Activated CD4-positive, alpha-beta T cell treated with anti-CD3 and anti-CD28 coated beads for 36 hours (primary cell): ENCODE measurements at places on chromosomes 4 and X.

- H3K27me3 ChIP-seq = no peaks in the 10 kb centered on the region
- no peak for DNase-seq
- no peak overlapping the region for H3K27ac ChIP-seq
- no peaks in the 10 kb centered on the region for H3K36me3 ChIP-seq
- peaks cover 29% of the 10 kb centered on the region for H3K4me1 ChIP-seq
These were observed 161.0 kb upstream of the RASGEF1B start for GRCh38 chr4:81632581-81633299.

DNA sequence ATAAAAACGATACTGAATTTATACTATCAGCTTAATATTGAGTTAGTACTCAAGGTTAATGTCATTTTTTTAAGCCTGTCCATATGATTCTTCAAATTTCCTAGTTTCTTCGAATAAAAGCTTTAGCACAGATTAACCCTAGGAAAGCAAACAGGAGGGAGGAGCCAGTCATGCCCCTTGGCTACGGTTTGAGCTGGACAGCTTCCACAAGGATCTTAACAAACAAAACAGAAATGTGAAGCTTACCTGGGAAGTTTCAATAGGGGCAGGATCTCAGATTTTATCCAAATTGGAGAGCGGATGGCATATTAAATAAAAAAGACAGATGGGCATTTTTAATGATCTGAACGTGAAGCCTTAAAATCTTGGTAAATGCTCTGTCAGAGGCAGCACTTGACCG is 2.3 kb downstream of the NWD2 start:
- H3K4me3 ChIP-seq = no peak overlapping the region
- no peak overlapping the region for H3K27ac ChIP-seq
- H3K4me1 ChIP-seq = peaks cover 3% of the 10 kb centered on the region

DNA sequence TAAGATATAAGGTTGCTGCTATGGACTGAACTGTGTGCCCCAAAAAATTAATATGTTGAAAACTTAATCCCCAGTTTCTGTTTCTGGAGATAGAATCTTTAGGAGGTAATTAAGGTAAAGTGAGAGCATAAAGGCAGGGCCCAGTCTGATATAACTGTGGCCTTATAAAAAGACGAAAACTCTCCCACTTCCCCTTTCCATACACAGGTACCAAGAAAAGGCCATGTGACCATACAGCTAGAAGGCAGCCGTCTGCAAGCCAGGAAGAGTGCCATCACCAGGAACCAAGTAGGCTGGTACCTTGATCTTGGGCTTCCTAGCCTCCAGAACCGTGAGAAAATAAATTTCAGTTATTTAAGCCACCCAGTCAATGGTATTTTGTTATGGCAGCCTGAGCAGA is 550.3 kb downstream of the SMARCA1 start:
- no peaks in the 10 kb centered on the region for H3K4me1 ChIP-seq
- no peak overlapping the region for H3K27ac ChIP-seq
- no peak for DNase-seq
- no peaks in the 10 kb centered on the region for H3K36me3 ChIP-seq
- no peak overlapping the region for H3K4me3 ChIP-seq

GRCh38 chr4:168588916-168589531 is 92.2 kb downstream of the PALLD start:
- H3K36me3 ChIP-seq = no peaks in the 10 kb centered on the region
- H3K27ac ChIP-seq = no peak overlapping the region
- H3K4me1 ChIP-seq = peaks cover 6% of the 10 kb centered on the region
- no peak for DNase-seq

DNA sequence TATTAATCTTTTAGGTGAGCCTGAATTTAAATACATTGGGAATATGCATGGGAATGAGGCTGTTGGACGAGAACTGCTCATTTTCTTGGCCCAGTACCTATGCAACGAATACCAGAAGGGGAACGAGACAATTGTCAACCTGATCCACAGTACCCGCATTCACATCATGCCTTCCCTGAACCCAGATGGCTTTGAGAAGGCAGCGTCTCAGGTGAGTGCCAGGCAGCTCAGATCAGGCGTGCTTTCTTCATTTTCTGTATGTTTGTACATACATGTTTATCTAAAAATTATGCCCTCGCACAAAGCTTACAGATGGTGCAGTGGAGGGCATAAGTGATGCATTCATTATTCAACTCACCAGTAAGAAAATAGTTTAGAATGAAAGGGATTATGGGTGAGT is 85.6 kb downstream of the CPE start:
- no peak overlapping the region for H3K4me3 ChIP-seq
- no peaks in the 10 kb centered on the region for H3K36me3 ChIP-seq
- H3K27ac ChIP-seq = no peak overlapping the region
- peaks cover under 1% of the 10 kb centered on the region for H3K27me3 ChIP-seq

- H3K4me3 ChIP-seq = no peak overlapping the region
- H3K4me1 ChIP-seq = peaks cover 25% of the 10 kb centered on the region
- no peaks in the 10 kb centered on the region for H3K27me3 ChIP-seq
- peaks cover 41% of the 10 kb centered on the region for H3K36me3 ChIP-seq
- peak overlapping the region; percentile 16 for H3K27ac ChIP-seq
- no peak for DNase-seq
These were observed 84.8 kb downstream of the TNIP2 start for GRCh38 chr4:2671267-2671895.

GRCh38 chr4:73429118-73429517 is 6.9 kb upstream of the AFP start:
- DNase-seq = no peak
- no peaks in the 10 kb centered on the region for H3K4me1 ChIP-seq
- H3K27me3 ChIP-seq = peaks cover 10% of the 10 kb centered on the region
- no peak overlapping the region for H3K4me3 ChIP-seq
- H3K27ac ChIP-seq = no peak overlapping the region

DNA sequence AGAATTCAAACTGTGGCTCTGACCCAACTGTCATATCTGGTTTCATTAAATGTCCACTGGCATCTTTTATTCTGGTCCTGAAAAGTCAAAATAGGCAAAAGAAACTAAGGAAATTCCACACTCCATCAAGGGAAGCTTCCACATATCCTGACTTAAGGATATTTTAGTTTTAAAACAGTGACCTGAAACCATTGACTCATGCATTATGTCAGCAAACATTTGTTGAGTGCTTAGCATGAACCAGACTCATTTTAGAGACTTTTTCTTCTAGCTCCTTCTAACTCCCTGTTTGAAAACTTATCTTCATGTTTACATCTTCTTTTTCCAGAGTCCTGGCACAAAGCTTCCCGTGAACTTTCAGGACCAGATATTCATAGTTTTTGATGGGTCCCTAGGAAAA is 6.9 kb upstream of the CXCL1 start:
- H3K4me3 ChIP-seq = no peak overlapping the region
- no peaks in the 10 kb centered on the region for H3K36me3 ChIP-seq
- H3K27ac ChIP-seq = no peak overlapping the region
- peaks cover 5% of the 10 kb centered on the region for H3K27me3 ChIP-seq
- no peak for DNase-seq

GRCh38 chr4:165440415-165441158 is 61.8 kb downstream of the CPE start:
- H3K4me1 ChIP-seq = peaks cover 4% of the 10 kb centered on the region
- DNase-seq = no peak
- H3K27ac ChIP-seq = no peak overlapping the region
- no peaks in the 10 kb centered on the region for H3K36me3 ChIP-seq

DNA sequence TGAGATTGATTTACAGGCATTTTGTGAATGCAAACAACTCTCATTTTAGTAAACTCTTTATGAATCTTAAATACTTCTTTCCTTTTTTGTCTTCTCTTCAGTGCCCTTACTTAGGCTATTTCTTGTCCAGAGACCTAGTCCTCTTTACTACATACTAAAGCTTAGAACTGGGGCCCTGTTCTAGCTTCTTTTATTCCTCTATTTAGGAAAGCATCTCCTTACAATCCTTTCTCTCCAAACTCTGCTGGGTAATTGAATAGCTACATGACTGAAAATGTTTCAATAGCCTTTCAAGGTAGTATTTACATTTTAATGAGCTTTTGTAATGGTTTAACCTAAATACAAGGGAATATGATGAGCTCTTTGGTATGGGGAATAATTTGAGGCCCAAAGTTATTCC is 1701.5 kb upstream of the TENM3 start:
- H3K4me3 ChIP-seq = no peak overlapping the region
- no peaks in the 10 kb centered on the region for H3K4me1 ChIP-seq
- H3K27me3 ChIP-seq = no peaks in the 10 kb centered on the region
- no peak for DNase-seq
- no peak overlapping the region for H3K27ac ChIP-seq
- no peaks in the 10 kb centered on the region for H3K36me3 ChIP-seq

- no peak overlapping the region for H3K27ac ChIP-seq
- DNase-seq = no peak
- no peaks in the 10 kb centered on the region for H3K36me3 ChIP-seq
These were observed 65.6 kb downstream of the SPINK2 start for GRCh38 chr4:56755901-56756300.

DNA sequence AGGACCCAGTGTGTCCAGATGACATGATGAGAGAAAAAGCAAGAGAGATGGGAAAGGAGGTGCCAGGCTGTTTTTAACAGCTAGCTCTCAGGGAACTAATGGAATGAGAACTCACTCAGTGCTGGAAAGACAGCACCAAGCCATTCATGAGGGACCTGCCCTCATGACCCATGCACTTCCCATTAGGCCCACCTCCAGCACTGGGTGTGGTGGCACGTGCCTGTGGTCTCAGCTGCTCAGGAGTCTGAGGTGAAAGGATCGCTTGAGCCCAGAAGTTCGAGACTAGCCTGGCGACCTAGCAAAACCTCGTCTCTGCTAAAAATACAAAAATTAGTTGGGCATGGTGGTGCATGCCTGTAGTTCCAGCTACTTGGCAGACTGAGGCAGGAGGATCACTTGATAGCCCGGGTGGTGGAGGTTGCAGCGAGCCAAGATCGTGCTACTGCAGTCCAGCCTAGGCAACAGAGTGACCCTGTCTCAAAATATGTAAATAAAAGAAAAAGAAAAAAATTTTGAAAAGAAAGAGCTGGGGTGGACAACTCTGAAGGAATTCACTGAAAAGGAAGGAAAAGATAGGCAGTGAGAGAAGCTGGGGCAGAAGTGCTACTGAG is 50.9 kb downstream of the FAM193A start:
- no peak overlapping the region for H3K27ac ChIP-seq
- no peak overlapping the region for H3K4me3 ChIP-seq
- H3K27me3 ChIP-seq = no peaks in the 10 kb centered on the region

DNA sequence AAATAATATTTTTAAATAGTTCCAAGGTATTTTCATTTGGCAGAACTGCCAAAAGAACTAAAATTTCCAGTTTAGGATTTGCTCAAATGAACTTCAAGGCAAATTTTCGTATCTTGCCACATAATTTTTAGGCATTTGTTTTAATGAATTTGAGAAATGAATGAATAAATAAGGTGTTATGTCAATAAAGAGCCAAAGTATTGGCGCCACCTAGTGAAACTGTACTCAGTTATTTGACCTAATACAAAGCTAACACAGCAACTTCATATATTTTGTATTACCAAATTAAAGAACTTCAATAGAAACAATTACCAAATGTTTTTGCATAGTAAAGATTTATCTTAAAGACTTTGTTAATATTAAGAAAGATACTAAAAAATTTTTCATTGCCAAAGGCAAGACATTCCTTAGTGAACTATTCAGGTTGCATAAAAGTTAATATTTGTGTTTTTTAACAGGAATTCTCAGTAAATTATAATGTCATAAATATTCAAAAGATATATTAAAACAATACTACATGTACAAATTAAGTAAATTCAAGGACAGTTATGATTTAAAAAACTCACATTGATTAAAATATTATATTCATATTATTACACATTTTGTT is 50.3 kb downstream of the STPG2 start:
- H3K4me1 ChIP-seq = no peaks in the 10 kb centered on the region
- DNase-seq = peak; percentile 5
- no peaks in the 10 kb centered on the region for H3K36me3 ChIP-seq
- no peak overlapping the region for H3K4me3 ChIP-seq

- peaks cover 64% of the 10 kb centered on the region for H3K36me3 ChIP-seq
- H3K4me1 ChIP-seq = peaks cover 51% of the 10 kb centered on the region
- H3K27me3 ChIP-seq = no peaks in the 10 kb centered on the region
- peak overlapping the region; percentile 55 for H3K27ac ChIP-seq
- no peak overlapping the region for H3K4me3 ChIP-seq
- DNase-seq = peak; percentile 71
These were observed 284.7 kb downstream of the CAMK2D start for GRCh38 chr4:113476800-113477199.

DNA sequence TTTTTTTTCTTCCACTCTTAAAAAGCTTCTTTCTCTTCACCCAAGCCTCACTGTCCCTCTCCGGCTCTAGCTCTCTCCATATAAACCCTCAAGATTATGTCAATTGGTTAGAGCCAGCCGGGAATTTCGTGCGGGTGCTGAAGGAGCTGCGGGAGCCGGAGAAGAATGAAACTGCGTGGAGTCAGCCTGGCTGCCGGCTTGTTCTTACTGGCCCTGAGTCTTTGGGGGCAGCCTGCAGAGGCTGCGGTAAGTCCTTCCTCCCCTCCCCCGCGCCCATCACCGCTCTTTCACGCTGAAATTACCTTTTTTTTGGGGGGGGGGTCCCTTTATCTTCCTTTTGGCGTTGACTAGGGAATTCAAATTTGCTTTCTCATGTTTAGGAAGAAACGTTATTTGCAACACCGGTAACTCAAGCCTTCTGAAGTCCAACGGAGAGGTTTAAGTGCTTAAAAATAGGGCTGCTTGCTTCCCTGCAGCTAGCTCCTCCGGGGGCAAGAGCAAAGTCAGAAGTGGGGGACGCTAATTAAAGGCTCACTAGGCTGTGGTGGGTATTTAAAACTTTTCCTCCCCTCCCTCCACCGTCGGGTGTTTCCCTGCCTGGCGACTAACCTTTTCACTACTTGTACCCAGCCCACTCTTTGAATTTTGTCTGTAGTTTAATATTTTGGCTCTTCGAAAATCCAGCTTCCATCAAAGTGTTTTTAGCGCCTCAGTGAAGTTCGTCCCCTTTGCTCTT is 491 bp downstream of the COL4A5 start:
- H3K27ac ChIP-seq = no peak overlapping the region
- peaks cover 7% of the 10 kb centered on the region for H3K4me1 ChIP-seq
- H3K4me3 ChIP-seq = peak overlapping the region; percentile 32
- H3K27me3 ChIP-seq = peaks cover 23% of the 10 kb centered on the region

DNA sequence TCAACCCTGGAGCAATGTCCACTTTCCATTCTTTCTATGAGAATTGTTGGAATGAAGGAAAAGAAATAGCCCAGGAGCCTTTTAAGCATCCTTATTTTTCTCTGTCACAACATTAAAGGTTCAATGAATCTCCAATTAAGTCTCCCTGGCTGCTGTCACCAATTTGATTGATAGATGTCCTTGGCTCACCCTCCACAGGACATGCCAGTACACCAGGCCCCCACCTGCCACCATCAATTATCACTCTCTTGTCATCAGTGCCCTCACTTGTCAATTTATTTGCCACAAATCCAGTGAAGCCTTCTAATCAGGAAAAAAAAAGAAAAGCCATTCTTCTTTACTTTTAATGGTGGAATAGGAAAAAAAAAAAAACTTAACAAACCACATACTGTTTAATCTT is 453.6 kb downstream of the CENPC start:
- no peaks in the 10 kb centered on the region for H3K36me3 ChIP-seq
- no peak overlapping the region for H3K4me3 ChIP-seq
- H3K27me3 ChIP-seq = no peaks in the 10 kb centered on the region
- no peaks in the 10 kb centered on the region for H3K4me1 ChIP-seq
- no peak for DNase-seq

GRCh38 chr4:133154725-133155124 is 5.6 kb downstream of the PCDH10 start:
- peaks cover 39% of the 10 kb centered on the region for H3K27me3 ChIP-seq
- no peak overlapping the region for H3K4me3 ChIP-seq
- H3K36me3 ChIP-seq = peaks cover 3% of the 10 kb centered on the region
